NCI-H2029 (cell line): ENCODE measurements at places on chromosomes 2 and 18.

DNA sequence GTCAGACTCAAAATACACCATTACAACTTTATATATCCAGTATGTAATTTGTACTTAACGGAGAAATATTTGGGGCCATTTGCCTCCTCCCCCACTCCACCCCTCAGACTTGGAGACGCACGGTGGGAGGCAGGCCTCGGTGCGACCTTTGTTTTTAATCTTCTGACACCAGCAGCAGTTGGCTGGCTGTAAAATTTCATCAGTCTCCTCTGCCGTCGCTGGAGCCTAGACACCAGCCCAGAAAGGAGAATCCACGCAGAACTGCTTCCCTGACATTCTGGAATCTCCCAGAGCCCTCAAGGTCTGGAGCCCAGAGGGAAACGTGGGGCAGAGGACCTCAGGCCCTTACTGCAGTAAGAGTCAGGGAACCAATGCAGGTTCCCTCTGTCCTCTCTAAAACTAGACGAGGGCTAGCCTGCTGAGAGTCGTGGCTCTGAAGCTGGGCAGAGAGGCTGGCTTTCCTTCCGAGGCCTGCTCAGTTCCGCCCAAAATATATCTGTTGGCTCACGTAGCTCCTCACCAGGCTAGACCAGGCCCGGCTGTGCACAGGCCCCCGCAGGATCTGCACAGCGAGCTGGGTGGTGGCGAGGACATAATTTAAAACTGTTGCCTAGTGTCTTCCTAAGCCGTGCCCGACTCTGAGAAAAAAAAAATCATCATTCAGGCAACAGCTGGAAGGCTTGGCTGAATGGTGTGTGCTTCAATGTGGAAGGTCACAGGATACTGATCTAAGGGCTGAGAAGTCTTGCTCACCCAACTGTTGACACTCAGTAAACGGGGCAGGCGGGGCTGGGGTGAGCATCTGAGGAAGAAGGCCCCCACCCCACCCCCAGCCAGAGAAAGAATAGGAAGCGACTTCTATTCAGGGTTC is 40.4 kb downstream of the EN1 start:
- DNase-seq, result no peak

DNA sequence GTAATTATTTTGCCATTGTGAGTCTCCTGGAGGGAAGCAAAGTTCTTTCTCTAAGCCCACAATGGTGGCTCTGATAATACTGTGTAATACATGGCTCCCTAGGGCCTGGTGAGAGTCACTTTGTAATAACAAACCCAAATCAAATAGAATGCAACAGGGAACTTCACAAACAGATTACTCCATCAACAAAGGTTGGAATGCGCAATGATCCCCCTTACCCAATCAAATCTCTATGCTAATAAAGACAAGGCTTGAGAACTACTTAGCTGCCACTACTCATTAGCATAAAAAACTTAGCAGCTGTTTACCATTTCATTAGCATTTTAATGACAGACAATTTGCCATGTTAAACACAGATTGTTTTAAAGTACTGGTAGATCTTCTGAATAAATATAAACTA is 285.6 kb upstream of the SESTD1 start:
- no peak for DNase-seq

- DNase-seq, result no peak
Observed at GRCh38 chr2:241873081-241873802, 3.7 kb downstream of the RTP5 start.

GRCh38 chr18:574865-575645 is 5.1 kb upstream of the CETN1 start:
- DNase-seq, result no peak

DNA sequence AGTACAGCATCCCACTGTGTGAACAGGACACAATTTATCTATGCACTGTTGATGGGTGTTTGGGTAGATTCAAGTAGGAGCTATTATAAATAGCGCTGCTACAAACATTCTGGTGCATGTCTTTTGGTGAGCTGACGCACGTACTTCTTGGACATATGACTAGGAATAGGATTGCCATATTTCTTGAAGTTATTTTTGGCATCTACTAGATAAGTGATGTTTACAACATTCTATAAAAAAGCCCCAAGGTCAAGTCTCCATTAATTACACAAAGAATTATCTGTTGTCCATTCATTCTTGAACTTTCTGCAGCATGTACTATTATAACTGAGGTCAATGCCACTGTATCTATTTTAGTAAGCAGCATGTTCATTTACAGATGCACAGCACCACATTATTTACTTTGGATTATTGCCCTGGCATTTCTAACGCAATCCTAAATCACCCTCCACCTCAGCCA is 225.5 kb upstream of the TMEM200C start:
- no peak for DNase-seq
